ENCODE measurements at places on chromosomes 13 and 19.

GRCh38 chr13:111534751-111535522 lies 214.5 kb downstream of the TEX29 start:
- no peak for DNase-seq

GRCh38 chr19:8370176-8371010 lies 6.4 kb downstream of the ANGPTL4 start:
- no peak for DNase-seq

DNA sequence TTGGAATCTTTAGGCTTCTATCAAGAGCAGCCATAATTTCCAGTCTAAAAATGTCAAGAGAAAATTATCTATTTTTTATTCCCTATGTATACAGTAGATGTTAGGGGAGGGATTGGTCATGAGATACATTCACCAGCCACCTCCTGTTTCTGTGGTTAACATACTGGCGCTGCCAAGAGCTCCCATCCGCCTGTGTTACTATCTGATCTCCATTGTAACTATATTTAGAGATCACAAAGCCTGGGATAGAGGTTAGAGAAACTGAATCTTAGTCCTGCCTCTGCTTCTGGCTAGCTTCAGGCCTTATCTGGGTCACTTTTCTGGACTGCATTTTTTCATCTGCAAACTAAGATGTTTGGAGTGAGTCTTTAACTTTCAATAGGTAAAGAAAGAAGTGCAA lies 46.3 kb downstream of the POLR1D start:
- DNase-seq = no peak

DNA sequence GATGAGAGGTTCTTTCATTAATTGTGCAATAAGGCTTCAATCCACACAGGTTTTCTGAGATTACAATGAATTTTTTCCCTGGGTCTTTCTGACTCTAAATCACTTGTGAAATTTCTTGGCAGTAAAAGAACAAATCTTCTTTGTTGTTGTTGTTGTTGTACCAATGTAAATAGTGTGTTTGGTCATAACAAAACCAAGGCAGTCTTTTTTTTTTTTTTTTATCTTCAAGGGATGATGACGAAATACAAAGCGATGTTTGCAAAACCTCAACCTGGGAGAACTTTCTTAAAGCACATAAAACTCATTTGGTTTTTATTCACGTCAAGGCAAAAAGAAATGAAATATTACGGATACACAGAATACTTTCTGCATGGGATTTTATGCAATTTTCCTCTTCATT lies 462.0 kb downstream of the LIG4 start:
- no peak for DNase-seq

- DNase-seq = no peak
Observed at GRCh38 chr13:99386495-99386894, 79.3 kb upstream of the GPR183 start.

GRCh38 chr13:82294226-82294625 lies 1588.0 kb downstream of the SLITRK1 start:
- no peak for DNase-seq

GRCh38 chr19:43479961-43480561 lies 14.7 kb upstream of the LYPD3 start:
- no peak for DNase-seq

DNA sequence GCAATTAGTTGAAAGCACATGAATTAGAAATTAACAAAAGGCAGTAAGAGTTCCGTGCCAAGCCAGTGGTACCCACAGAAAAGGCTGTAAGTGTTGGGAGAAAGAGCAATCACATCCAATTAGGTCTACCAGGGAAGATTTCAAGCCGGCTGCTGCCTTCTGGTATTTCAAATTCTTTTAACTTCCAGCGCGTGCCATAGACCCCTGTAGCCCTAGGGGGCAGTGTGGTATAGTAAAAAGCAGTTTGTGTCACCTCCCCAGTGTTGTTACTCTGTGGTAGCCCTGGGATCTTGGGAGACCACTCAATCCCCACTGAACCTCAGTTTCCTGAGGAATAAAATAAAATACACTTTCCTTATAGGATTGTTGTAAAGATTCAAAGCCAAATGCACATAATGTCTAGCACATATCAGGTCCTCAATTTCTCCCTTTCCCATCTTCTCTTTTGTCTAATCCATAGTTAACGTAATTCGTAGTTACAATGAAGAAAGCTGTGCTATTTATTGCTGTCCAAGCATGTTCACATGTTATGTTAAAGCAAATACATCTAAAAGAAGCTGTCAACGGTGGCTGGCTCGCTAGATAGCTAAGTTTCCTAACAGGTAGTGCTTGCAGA lies 230.2 kb downstream of the TDRD3 start:
- DNase-seq = peak; percentile 11

GRCh38 chr19:4576016-4576933 lies 16.8 kb upstream of the SEMA6B start:
- DNase-seq = peak; percentile 58

- DNase-seq = peak; percentile 24
Observed at GRCh38 chr13:48502601-48503319, 30.1 kb downstream of the RCBTB2 start.

- peak; percentile 29 for DNase-seq
Observed at GRCh38 chr19:14325863-14326262, 55.4 kb upstream of the ADGRE5 start.

DNA sequence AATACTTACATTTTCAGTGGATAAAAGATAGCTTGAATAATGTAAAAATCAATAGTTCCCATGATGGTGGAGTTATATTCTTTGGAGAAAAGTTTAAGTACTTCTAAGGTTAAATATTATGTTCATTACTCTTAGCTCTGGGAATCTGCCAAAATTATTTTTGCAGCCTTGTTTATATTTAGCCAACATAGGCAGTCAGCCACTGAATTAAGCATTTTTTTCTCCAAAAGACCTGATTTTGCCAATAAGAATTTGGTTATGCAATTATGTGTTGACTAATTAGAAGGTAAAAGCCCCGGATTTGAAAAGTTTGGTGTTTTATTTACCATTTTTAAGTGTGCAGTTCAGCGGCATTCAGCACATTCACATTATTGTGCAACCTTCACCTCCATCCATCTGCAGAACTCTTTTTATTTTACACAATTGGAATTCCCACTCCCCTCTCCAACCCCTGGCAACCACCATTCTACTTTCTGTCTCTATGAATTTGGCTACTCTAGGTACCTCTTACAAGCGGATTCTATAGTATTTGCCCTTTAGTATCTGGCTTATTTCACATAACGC lies 90.1 kb upstream of the C1QTNF9B start:
- DNase-seq = no peak

DNA sequence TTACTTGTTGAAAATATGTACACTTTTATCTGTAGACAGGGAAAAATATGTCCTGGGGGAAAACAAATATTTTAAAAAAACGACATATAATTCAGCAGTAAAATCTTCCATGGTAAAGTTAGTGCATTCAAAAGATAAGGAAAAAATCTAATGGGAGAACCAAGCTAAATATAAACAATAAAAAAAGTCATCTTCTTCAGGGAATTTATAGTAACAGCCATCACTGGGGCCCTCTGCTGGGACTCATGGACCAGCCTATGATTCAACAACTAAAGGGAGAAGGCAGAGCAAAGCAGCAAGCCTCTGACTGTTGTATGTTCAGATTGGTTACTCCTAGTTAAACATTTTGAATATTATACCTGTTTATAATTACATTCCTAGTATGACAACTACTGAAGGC lies 93.0 kb downstream of the ITGBL1 start:
- peak; percentile 24 for DNase-seq

DNA sequence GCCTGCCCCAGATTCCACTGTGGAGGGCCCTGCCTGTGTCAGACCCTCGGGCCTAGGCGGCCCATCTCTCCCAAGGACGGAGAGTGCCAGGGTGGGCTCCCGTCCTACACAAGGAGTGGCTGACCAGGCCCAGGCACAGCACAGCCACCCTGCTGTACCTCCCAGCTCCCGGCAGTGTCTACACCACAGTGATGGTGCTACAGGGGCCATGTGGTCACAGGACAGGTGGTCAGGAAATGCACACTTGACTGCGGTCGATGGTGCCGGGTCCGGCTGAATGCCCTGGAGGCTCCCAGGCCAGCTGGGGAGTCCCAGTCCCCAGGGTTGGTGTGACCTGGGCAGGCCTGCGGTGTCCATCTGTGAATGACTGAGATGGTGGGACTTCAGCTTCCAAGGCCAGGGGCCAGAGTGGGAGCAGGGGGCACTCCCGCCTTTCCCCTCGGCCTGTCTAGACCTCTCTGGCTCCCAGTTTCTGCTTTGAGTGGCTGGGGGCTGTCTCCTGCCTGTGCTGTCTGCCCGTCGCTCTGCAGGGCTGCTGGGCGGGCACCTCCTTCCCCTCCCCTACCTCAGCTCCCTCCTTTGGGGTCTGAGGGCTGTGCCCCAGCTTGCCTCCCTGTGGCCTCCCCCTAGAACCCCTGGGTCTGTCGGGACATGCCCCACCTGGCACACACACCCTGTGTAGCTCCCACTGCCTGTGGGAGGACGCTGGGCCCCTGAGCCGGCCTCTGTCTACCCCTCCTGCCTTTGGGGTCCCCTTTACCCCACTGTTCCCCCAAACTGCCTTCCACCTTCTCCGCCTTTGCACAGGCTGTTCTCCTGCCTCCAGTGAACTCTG lies 12.5 kb downstream of the DDA1 start:
- no peak for DNase-seq

- peak; percentile 43 for DNase-seq
Observed at GRCh38 chr19:44824761-44825160, 15.9 kb downstream of the BCAM start.

- DNase-seq = no peak
Observed at GRCh38 chr19:4369888-4370260, 26.5 kb downstream of the MPND start.

DNA sequence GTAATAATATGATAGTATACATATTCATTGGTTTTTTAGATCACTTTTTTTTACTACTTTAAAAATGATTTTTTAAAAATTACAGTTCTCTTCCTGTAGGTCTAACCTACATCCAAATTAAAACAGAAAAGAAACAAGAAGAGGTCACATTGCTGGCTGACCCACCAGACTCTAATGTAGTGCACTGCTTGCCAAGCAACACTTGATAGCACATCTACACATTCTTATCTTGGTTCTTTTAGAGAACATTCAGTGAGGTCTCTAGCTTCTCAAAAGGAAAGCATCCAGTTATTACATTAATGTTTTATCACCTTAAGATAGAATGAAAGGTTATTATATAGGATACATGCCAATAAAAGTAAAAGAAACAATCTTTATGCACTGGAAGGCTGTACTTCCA lies 35.6 kb downstream of the NDFIP2 start:
- no peak for DNase-seq

- DNase-seq = peak; percentile 77
Observed at GRCh38 chr13:97359181-97360057, 74.5 kb upstream of the RAP2A start.

- DNase-seq = no peak
Observed at GRCh38 chr13:75352641-75353327, 129.2 kb downstream of the TBC1D4 start.

DNA sequence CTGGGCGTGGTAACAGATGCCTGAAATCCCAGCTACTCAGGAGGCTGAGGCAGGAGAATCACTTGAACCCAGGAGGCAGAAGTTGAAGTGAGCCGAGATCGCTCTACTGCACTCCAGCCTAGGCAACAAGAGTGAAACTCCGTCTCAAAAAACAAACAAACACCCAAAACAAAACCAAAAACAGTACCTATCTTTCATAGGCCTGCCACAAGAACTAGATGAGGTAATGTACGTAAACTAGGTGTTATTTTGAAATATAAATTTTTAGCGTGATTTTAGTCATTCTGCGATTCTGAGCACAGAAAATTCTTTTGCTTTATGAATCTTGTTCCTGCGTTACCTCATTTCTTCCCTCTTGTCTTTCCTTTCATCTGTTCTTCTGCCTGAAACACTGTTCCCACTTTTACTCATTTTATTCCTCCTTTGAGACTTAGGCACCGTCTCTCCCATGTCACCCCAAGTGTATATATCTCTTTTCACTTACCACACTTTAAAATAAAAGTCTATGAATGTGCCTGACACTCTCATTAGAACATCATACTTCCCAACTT lies 238.2 kb upstream of the HTR2A start:
- no peak for DNase-seq

DNA sequence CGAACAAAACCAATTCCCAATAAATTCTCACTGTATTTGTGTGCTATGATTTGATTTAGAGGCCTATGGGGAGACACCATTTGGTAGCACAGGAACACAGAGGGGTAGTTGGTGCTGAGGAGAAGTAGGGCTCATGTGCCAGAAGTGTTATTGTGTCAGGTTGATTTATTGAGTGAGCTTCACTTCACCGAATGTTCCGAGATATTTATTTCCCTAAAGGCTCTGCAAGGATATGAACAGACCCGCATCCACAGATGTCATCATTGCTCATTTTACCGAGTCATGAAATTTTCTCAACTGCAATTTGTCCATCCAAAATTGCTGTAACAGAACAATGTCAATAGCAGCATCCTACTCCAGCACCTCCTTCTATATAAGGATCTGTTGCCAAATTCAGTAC lies 69.5 kb downstream of the DACH1 start:
- no peak for DNase-seq

GRCh38 chr13:75661443-75661842 lies 25.3 kb downstream of the LMO7 start:
- no peak for DNase-seq

DNA sequence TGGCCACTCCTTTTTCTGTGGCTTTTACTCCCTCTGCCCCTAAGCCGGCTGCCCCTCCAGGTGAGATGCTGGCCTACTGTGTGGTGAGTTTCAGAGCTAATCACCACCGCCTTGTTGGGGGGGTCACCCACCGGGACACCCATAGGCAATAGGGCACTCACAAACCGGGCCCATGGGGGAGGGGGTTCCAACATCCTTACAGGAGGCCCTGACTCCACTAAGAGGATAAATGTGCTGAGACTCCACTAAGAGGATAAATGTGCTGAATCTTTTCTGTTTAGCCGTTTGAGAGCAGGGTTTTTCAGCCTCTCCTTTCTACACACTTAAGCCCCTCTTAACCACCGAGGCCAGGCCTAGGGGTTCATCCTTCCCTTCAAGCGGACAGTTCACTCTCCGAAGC lies 73.7 kb downstream of the SLC15A1 start:
- no peak for DNase-seq

GRCh38 chr19:5184930-5185329 lies 155.7 kb downstream of the PTPRS start:
- DNase-seq = no peak

- no peak for DNase-seq
Observed at GRCh38 chr13:43223216-43223615, 199.8 kb downstream of the DNAJC15 start.

- DNase-seq = no peak
Observed at GRCh38 chr13:91313581-91313980, 33.9 kb upstream of the MIR17HG start.

DNA sequence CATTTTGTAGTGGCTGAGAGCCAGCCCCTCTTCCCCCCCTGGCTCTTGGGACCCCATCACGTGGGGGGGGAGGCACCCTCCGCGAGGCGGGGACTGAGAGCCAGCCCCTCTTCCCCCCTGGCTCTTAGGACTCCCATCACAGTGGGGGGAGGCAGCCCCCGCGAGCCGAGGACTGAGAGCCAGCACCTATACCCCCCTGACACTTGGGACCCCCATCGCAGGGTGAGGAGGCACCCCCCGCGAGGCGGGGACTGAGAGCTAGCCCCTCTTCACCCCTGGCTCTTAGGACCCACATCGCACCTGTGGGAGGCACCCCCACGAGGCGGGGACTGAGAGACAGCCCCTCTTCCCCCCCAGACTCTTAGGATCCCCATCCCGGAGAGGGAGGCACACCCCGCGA lies 2426.5 kb upstream of the PCDH20 start:
- no peak for DNase-seq
